ENCODE measurements at places on chromosomes 6 and 20.

- no peak for DNase-seq
Observed at GRCh38 chr20:45679650-45680049, 9.6 kb upstream of the WFDC11 start.

- no peak for DNase-seq
Observed at GRCh38 chr6:122369536-122369935, 29.9 kb upstream of the HSF2 start.

GRCh38 chr6:163826629-163827028 is 412.1 kb downstream of the QKI start:
- no peak for DNase-seq

GRCh38 chr6:166097914-166098522 is 69.6 kb downstream of the TBXT start:
- peak; percentile 63 for DNase-seq

DNA sequence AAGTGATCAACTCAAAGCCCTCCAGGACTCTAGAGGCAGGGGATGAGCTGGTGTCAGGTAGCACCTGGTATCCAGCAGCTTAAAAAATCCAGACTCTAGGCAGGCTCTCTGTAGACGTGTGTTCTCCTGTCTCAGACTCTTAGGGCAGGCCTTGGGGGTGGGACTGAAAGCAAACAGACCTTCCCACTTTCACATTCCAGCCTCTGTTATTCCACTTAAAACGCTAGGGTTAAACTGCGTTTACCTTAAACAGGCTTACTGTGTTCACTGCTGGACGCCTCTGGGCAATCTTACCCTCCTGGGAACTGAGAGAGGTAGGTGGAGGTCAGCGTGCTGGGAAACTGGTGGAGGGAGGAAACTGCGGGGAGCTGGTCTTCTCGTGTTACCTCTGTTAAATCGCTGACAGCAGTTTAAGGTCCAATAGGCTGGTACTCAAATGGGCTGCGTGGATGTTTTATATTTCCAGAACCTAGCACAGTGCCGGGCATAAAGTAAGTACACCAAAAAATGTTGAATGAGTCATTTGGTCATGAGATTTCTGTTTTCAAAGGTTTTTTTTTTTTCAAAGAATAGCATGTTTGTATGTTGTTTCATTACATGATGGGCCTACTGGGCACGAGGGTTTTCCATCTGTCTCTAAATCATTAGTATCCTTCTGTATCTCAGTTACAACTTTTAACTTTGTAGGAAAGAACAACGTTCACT is at the start of gene GCNT2:
Gene GCNT2 (plus strand): TSS at position 248 of the 705 bp plus-strand sequence. CDS start 7,561 bp downstream, outside the sequence.
- DNase-seq = peak; percentile 65

- DNase-seq = no peak
Observed at GRCh38 chr6:97411610-97412009, 128.6 kb upstream of the MMS22L start.

- no peak for DNase-seq
Observed at GRCh38 chr6:15504040-15504495, 158.8 kb downstream of the DTNBP1 start.

GRCh38 chr20:40689943-40690835 is 1.2 kb upstream of the MAFB start:
- peak; percentile 84 for DNase-seq

DNA sequence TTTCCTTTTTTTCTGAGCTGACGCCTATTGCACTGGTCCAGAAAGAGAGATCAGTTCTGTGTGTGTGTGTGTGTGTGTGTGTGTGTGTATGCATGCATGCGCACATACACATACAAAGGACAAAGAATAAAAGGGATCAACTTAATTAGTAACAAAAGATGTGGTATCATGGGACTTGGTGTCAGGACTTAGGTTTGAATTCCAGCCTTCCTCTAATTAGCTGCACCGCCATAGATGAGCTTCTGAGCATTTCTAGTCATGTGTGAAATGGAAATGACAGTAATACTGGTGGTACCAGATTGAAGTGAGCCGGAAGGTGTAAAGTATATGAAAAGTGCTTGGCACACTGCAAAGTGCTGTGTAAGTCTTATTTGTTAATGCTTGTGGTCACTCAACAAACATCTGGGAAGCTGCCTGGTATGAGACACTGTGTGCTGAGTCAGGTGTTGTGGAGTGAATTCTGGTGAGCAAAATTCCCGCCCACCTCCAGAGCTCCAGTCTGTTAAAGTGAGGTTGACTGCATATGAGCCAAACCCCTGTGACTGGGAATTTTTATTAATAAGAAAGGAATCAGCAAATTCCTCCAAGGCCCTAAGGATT is 12.4 kb downstream of the DAAM2 start:
- no peak for DNase-seq

DNA sequence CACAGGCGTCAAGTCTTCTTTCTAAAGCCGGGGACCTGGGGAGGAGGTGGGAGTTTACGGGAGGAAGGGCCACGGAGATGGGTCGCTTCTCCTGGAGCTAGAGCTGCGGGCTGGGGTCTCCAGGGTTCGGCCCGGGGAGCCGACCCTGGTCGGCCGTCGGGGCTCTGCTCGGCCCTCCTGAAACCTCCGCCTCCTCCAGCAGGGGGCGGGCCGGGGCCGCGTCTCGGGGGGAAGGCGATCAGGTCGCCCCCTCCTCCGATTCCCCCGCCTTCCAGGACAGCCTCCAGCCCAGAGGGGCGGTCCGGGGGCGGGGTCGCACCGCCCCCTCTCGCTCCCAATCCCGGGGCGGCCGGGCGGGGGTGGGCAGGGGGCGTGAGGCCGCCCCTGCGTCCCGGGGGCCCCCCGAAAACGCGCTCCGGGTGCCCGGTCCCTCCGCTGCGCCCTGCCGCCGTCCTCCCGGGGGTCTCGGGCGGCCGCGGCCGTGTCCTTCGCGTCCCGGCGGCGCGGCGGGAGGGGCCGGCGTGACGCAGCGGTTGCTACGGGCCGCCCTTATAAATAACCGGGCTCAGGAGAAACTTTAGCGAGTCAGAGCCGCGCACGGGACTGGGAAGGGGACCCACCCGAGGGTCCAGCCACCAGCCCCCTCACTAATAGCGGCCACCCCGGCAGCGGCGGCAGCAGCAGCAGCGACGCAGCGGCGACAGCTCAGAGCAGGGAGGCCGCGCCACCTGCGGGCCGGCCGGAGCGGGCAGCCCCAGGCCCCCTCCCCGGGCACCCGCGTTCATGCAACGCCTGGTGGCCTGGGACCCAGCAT is at the start of gene CEBPB:
Gene CEBPB (plus strand): TSS at position 580 of the 814 bp plus-strand sequence. CDS start 204 bp downstream, at position 784.
- peak; percentile 81 for DNase-seq

DNA sequence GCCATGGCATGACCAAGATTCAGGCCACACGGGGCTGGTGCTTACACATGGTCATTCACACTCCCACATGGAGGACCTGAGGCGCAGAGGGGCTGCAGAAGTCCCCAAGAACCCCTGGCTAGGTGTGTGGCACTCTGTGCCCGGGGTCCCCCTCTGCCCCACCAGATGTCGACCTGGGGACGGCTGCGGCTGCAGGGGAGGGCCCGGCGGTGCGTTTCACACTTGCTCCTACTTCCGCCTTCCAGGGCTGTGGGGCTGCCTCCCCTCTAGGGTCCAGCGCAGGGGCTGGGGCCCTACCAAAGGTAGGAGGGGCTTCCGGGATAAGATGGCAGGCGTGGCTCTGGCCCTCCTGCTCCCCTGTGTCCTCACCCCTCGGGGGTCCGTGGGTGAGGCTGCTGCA is 81.1 kb upstream of the SLCO4A1 start:
- DNase-seq = no peak
